ENCODE measurements at places on chromosomes 11 and 22.

GRCh38 chr11:101759771-101760450 lies 154.9 kb upstream of the CEP126 start:
- DNase-seq: no peak

GRCh38 chr11:92811341-92811740 lies 158.1 kb upstream of the MTNR1B start:
- no peak for DNase-seq

- no peak for DNase-seq
Measured at GRCh38 chr11:103729617-103730016, 306.8 kb upstream of the DDI1 start.

DNA sequence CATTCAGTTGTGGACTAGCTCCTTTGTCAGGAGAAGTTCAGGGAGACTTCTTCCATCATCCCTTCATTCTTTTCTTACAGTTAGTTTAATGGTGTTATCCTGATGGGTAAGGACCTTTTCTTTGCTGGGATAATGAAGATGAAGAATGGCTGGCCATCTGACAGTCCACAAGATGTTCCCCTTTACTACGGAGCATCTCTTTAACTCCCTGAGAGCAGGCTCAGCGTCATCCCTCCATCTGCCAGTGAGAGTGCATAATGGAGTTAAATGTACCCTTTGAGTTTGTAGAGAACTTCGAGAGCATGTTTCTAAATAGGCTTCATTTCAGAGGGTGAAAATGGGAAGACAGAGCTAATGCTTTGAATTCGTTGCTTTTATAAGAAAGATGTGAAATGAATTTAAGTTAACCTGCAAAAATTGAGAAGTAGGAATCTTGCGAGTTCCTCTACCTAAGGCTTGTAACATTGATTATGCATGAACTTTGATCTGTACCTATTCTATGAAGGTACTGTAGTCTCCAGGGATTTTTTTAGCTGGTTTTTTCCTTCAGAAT lies 1.7 kb downstream of the EP300 start:
- DNase-seq: peak; percentile 17

DNA sequence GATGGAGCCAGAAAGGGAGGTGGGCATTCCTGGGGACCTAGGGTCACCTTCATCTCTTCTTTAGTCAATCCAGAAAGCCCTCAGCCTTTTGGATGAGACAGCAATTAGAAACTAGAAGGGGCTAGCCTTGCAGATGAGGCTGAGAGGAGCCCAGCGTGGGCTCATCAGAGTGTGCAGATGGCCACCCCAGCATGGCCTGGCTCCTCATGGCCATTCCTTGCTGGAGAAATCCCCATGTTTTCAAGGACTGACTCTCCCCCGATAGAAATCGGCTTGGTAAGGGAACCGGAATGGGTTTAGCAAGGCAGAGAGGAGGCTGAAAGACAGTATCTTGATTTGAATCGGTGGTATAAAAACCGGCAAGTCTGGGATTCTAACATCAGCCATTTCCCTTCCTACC lies 274.6 kb downstream of the BUD13 start:
- no peak for DNase-seq

DNA sequence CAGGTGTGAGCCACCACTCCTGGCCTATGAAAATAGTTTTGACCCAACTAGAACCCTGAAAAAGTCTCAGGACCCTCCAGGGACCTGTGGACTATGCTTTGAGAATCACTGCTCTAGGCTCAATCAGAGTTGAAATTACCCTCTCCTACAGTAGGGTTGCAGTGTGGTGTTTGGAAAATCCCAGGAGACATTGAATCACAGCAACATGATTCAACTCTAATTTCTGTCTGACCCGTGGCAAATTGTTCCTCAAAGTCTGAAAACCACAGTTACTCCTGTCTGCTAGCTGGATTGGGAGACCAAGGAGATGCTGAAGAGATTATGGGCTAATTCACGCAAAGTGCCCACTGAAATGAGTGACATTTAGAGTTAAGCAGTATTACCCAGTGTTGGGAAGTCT lies 5.4 kb upstream of the MTMR3 start:
- DNase-seq: no peak

DNA sequence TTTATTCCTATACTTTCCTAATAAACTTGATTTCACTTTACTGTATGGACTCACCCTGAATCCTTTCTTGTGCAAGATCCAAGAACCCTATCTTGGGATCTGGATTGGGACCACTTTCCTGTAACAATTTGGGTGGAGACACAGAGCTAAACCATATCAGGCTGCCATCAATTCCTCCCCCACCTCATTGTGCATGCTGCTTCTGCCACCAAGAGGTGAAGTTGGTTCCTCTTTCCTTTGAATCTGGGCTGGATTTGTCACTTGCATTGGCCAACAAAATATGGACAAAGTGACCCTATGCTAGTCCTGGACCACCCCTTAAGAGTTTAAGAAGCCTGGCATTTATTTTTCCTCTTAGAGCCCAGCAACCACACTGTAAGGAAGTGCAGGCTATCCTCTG lies 39.4 kb upstream of the CEP295 start:
- no peak for DNase-seq

- no peak for DNase-seq
Measured at GRCh38 chr11:126499131-126499752, 143.8 kb downstream of the ST3GAL4 start.

DNA sequence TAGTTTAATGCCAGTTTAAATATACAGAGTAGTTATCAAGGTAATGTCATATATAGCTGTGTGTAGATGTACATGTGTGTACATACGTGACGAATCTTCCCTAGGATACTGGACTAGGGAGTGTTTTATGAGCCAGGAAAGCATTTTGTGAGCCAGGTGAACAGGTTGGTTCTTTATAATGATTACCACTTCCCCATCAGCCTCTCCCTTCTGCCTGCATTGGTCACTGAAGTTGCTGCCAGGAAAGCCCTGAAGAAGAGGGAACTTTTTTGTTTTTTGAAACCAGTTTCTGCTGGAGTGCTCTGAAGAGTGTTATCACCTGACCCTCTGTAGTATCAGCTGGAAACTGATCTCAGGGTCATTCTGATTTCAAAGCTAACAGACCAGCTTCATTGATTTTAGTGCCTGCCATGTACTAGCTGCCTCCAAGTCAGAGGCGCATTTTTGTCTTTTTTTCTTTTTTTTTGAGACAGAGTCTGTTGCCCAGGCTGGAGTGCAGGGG lies 14.2 kb upstream of the ST14 start:
- no peak for DNase-seq

- DNase-seq: peak; percentile 74
Measured at GRCh38 chr11:75275581-75275980, 35.0 kb downstream of the TPBGL start.

DNA sequence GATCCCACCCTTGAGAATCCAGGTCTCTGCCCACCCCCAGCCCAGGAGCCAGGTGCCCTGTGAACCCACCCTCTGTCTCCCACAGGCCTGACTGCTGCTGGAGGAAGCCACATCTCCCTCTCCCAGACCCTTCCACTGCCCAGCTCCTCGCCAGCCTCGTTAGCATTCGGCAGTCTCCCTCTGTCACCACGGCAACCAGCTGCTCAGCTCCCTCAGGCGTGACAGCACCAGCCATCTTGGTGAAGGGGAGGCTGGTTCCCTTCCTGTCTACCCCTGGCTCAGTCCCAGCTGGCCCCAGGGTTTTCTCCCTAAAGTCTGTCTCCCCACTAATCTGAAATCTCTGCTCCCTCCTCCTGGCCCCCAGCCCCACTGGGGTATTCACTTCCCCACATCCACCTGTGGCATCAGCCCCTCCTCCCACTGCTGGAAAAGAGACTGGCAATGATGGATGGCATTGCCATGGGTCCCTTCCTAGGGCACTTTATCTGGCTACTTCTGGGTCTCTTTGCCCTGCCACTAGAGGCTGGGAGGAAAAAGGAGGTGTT lies 28.1 kb downstream of the NRXN2 start:
- no peak for DNase-seq

DNA sequence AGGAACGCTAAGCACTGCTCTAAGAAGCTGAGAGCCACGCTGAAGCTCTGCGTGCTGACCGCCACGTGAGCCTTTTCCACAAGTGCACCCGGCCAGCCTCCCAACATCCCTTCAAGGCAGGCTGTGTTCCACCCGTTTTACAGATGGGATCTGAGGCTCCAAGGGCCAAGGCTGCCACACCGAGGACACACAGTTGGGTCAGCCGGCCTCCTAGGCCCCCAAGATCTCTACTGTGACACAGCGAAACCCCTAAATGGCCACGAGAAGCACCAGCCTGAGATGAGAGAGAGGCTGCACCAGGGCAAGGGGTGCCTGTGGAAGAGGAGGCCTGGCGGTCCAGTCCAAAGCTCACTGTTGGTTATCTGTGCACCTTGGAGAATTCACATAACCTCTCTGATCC lies 11.8 kb upstream of the CD5 start:
- no peak for DNase-seq

- peak; percentile 39 for DNase-seq
Measured at GRCh38 chr11:12189543-12190235, 79.3 kb downstream of the MICAL2 start.

- no peak for DNase-seq
Measured at GRCh38 chr11:126007238-126007637, 55.4 kb downstream of the CDON start.

GRCh38 chr11:13702071-13702470 lies 33.6 kb downstream of the FAR1 start:
- DNase-seq: no peak

- no peak for DNase-seq
Measured at GRCh38 chr22:30392661-30393321, 4.0 kb upstream of the SEC14L2 start.

DNA sequence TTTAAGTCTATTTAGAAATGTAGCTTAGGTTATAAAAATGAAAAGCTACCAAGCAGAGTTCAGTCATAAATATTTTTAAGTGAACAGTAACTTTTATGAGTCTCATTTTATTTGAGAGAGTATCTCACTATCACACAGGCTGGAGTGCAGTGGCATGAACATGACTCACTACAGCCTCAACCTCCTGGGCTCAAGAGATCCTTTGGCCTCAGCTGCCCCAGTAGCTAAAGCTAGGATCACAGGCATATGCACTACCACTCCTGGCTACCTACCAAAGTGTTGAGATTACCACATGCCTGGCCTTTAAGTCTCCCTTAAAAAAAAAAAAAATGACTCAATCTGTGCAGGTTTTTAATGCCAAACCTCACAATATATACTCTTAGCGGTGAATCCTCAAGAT lies 34.7 kb upstream of the CLNS1A start:
- no peak for DNase-seq

DNA sequence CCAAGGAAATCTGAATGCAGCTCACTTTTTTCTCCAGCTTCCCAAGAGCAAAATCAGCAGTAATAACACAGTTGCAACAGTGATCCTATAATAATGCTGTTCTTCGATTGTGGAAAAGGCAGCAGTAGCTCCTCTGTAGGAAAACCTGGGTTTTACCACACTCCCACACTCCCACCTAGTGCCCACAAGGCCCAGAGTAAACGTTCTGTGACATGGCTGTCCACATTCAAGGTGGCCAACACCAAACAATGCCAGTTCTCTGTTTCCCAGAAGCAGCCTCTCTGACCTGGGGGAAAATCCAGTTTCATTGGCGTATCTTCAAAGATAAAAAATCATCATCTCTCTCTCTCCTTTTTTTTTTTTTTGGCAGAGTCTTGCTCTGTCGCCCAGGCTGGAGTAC lies 40.2 kb downstream of the WT1 start:
- no peak for DNase-seq

DNA sequence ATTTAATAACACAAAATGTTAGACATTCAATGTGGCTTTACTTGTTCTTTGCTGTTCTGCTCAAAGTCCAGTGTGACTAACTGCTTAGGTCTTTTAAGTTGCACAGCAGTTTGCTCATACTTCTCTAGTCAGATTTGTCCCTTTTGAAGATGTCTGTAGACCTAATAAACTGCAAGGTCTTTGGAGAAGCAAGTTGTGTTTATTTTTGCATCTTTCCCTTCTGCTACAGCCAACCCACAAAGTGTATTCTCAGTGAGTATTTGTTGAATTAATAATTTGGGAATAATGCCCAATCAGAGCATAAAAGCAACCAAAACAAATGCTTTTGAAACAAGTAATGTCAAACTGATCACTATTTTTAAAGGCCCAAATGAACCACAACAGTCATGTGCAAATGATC lies 312.5 kb downstream of the CADM1 start:
- DNase-seq: no peak

DNA sequence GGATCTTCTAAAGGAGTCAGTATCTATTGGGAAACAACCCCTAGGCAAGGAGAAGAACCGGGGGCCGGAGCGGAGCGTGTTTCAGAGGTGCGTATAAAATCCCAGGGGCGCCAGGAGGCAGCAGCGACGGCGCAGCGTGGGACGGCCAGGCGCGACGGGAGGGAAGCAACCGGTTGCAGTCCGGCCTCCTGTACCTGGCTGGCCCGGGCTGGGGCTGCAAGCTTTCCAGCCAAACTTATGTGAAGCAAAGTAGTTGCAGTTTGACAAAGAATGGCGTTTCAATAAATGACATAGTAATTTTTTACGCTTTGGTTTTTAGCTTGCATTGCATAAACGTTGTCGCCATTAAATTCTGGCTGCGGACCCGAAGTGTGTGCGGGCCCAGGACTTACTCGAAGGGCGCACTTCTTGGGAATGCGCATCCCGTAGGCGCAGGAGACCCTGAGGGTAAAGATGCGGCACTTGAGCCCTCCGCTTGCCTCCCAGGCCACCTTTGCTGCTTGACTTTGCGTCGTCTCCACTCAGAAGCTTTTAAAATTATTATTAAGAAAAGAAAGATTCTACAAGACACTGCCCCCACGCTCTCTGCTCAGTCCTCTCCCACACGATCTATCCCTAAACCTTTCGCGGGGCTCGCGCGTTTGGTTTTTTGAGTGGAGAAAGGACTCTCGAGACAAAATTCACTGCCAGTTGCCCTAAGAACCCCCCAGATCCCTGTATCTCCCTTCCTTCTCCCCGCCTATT lies 1.6 kb upstream of the WT1 start:
- no peak for DNase-seq

GRCh38 chr11:63212742-63213141 lies 30.7 kb downstream of the SLC22A25 start:
- no peak for DNase-seq

DNA sequence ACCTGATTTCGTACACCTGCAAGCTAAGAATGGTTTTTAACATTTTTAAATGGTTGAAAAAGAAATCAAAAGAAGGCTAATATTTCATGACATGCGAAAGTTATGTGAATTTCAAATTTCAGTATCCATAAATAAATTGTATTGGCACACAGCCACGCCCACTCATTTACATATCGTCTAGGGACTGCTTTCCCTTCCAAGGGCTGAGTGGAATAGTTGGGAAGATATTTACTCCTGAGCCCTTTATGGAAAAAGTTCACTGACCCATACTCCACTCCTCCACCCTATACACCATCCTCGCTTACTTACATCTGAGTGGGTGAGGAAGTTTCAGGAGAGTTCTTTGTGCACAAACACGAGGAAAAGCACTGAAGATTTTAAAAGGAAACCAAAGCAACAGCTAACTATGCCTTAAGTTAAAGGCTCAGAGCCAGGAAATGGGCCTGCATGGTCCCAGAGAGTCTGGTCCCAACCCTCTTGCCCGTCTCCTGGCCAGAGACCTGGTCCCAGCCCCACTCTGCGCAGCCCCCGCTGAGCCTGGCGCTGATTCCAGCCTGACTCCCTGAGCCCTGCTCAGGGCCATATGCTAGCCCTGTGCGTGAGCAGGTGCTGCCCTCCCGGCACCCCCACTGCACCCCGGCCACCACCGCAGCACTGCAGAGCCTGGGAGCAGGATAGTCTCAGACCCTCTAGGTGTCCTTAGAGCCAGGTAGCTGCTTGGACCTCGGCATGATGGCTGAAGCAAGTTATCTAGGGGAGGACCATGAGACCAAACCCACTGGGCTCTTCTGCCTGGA lies 69.8 kb downstream of the EFCAB6 start:
- DNase-seq: no peak
